ENCODE measurements at places on chromosomes 3 and 15.

DNA sequence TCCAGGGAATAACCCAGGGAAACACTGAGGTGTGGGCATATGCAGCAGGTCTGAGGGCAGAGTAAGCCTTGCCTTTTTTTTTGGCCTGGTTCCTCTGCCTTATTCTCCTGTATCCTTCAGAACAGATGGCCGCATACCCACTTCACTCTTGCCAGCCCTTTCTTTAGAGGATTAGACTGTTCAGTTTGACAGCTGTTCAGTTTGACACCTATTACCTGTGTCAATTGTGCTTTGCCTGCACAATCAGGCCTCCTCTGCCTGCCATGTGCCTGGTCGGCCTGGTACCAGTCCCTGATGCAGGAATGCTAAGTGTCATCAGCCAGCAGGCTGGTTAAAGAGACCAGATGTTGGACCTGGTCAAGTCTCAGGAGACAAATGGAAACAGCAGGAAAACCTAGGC, 22.3 kb downstream of the TM6SF1 start:
- no peak for DNase-seq

- DNase-seq, result peak; percentile 30
Observed at GRCh38 chr3:29639578-29640290, 358.9 kb downstream of the RBMS3 start.

DNA sequence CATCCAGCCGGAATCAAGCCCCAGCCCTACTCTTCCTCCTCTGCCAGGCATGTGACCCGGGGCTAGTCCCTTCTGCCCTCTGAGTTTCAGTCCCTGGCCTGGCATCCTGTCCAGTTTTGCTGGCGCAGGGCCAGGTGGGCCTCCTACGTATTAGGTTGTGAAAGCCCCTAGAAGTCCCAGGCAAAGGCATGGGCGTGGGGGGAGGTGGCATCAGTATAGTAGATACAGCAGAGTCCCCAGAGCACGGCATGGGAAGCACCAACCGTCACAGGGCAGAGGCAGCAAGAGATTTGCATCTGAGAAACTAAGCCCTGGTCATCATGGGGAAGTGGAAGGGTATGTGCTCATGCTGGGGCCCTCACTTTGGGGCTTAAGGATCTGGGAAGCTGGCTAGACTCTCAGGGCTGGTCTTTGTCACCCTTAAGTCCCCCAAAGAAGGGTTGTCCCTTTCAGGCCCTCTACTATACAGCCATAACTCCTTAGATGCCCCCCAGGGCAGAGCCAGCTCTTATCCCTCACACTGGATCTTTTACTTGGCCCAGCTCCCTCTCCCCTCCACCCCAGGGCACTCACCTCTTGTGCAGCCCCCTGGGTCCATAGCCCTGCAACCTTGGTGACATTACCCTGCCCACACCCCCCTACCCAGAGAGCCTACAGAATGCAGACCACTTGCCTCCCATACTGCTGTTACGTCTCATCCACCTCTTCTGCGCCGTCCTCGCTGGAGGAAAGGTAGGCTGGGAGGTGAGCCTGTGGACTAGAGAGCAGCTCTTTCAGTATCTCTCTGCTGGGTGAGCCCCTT, 11.3 kb downstream of the NBEAL2 start:
- no peak for DNase-seq

- DNase-seq, result no peak
Observed at GRCh38 chr3:153903430-153903829, 217.8 kb upstream of the ARHGEF26 start.

- no peak for DNase-seq
Observed at GRCh38 chr3:131007782-131008181, 18.8 kb downstream of the ASTE1 start.

DNA sequence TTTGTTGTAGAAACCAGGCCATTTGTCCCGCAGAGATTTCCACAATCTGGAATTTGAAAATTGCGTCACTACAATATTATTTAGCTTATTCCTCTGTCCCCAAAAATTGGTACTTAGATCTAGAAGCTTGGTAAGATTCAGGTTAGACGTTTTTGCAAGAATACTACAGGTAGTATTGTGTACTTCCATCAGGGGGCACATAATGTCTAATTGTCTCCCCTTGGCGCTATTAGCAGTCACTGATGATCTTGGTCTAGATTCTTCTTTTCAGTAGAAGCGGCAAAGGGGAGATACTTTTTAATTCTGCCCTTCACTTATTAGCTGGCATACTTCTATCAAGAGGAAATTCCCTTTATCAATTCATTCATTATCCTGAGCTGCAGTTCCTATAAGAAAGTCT, 42.6 kb upstream of the TRIM42 start:
- DNase-seq, result no peak

DNA sequence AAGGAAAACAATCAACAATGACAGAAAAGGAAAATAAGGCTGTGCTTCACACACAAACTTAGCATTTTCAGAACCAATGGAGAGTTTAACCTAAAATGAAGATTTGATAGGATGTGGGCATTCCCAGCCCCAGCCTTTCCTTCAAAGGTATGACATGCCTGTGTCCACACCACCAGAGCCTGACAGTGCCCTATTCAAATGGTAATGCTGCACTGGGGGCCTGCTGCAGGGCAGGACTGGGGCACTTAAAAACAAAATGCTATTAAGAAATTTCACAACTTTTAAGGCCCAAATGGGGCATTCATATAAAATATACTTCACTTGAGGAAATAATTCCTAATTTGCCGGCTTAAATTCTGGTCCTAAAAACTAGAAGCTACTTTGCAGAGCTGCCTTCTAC, 30.9 kb upstream of the TKT start:
- DNase-seq, result no peak

GRCh38 chr15:53130943-53131342, 340.8 kb upstream of the ONECUT1 start:
- DNase-seq, result no peak

- DNase-seq, result peak; percentile 47
Observed at GRCh38 chr3:185332026-185332735, 30.8 kb upstream of the MAP3K13 start.

- DNase-seq, result peak; percentile 85
Observed at GRCh38 chr3:132659365-132660051, at the start of gene ACAD11. Gene ACAD11, minus strand, starts transcription at chr3:132659809. Its CDS starts 58 bp downstream, at chr3:132659751.

All from endothelial cell of umbilical vein (primary cell).